ENCODE measurements at places on chromosomes 3 and 15. TPM values are rescaled to one million over a fixed set of nuclear protein-coding genes. Genes with fewer than 3 reads are reported as not detected.

The CHRNA7 gene
- total RNA-seq: 4.8 TPM

DNA sequence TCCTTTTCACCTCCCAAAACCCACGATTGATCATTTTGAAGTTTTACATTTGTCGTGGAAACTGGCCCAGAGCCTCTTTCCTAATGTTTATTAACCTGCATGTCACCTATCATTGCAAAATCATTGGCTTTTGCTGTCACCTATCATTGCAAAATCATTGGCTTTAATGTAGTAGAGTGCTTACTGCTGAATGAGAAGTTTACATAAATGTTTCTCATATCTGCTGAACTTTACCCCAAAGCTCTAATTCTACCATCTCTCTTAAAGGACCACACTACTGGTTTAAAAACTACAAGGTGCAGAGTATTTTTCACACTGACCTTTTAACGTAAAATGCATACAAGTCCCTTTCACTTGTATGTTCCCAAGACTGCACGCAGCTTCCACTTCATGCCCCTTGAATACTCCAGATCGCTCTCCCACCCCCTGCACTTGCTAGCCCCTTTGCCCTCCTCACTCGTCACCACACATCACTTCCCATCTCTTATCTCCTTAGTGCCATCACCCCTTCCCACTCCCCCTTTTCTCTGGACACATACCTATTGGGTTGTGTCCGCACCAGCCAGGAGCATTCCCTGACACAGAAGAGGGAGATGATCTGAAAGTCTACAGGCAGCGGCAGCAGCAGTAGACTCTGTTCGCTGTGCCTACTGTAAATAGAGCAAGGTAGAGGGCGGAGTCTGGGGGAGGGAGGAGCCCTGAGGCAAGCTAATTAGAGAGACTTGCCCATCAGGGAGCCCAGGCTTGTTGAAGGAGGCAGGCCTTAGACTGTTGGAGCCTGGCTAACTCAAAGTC is 30.2 kb upstream of the ATOSA start:
- peak; percentile 75 for DNase-seq

DNA sequence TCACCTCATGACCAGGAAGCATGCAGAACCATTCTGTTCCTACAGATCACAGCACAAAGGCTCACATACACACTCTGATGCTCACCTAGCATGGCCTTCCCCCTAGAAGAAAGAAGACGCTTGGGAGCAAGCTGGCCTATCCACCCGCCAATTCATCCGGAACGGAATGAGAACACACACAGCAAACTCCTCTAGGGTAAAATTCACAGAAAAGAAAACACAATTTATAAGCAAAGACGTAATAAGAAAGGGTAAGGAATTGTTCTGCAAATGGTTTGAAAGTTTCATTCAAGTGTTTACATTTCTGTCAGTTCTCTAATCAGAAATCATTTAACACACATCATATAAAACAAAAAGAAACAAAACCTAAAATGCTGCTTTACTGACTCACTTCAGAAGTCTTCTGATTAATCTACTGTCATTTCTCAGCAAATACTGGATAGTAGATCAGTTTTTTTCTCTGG is 218.1 kb downstream of the OSBPL10 start:
- DNase-seq: no peak

- DNase-seq: no peak
Observed at GRCh38 chr3:136882571-136882970, 20.6 kb downstream of the NCK1 start.

GRCh38 chr3:77146004-77146403 is 106.1 kb downstream of the ROBO2 start:
- DNase-seq: no peak

The MYL3 gene
- 5.9 TPM for total RNA-seq

The RPUSD2 gene
- total RNA-seq: 5.8 TPM

The CYP1A2 gene
- total RNA-seq: not detected

DNA sequence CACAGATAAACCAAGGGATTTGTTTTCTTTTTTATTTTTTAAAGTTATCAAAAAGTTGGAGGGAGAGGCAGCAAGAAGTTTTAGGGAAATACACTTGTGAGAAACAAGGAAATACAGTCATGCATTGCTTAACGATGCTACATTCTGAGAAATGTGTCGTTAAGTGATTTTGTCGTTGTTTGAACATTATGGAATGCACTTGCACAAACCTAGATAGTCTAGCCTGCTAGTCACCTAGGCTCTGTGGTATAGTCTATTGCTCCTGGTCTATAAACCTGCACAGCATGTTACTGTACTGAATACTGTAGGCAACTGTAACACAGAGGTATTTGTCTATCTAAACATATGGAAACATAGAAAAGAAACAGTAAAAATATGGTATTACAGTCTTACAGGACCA is 2.0 kb upstream of the NFKBIZ start:
- DNase-seq: no peak

DNA sequence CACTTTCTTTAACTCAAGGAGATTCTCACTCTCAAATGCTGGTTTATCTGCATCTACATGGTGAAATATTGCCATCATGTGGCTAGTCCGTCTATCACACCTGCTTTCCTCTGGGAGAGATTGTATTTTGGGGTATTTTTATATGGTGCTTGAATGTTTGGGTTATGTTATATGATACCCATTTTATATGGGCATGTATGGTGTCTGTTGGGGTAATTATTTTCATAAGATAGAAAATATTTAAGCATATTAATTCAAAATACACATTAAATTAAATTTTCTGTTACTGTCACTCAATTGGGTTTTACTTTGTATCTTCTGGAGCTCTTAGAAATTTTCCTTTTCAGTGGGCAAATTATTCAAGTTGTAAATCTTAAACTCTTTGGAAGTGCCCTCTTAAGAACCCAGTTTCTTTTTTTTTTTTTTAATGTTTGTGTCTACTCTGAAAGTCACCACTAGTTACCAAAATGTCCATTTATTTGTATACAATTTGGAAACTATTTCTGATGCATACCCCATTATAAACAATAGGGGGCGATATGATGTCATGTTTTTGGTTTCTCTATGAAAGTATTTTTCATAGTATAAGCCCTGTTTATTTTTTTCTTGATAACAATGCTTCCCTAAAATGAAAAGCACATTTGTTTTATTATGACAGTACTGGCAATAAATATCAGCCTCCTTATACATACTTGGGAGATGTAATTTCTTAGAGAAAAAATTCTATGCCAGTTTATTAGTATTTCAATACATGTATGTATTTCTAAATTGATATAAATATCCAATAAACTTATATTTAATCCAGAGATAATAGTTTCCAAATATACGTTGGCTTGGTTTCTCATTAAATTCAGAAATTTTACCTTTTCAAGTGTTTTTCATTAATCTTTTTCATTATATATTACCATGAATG is 36.1 kb upstream of the PLSCR5 start:
- DNase-seq: no peak

GRCh38 chr15:51024735-51025453 is 69.8 kb downstream of the TNFAIP8L3 start:
- no peak for DNase-seq

DNA sequence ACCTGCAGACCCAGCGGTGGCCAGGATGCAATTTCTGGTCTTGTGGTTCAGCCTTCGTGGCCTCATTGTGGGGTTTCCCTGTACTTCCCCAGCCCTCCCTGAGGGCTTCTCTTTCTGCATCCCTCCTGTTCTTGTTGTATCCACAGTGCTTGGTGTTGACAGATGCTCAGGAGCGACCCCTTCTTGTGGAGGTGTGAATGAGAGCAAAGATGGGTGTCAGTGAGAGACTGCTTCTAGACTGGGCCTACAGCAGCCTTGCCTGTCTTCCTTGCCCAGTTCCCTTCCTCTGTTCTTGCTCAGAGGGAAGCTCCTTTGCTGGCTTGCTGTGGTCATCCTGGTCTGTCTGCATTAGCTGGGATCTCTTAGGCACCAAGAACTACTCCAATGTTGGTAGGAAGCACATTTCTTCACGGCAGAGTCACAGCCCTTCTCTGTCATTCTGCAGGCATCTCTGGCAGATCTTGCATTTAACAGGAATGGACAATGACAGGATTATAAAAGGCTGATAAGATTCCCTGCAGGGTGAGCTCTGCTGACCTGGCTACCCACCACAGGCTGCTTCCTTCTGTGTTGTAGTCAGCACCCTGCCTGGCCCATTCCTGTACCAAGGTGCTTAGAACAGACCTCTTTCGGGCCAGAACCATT is 317.8 kb upstream of the C2CD4B start:
- no peak for DNase-seq

DNA sequence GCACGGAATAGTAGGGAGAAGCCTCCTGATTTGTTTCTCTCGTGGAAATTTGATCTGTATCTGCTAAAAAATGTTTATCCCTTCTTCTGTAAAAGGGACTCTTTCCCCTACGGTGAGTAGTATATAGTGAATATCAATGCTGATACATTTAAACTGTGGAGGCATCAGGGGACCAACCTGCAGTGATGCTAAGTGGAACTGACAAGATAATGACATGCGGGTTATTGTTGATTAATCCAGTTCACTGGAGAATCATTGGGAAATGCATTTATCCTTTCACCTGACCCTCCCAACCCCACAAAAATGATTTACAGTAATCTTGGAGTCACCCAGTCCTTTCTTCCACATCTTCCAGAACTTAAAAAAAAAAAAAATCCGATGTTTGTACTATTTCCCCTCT is 264.8 kb downstream of the PTPRG start:
- DNase-seq: no peak

DNA sequence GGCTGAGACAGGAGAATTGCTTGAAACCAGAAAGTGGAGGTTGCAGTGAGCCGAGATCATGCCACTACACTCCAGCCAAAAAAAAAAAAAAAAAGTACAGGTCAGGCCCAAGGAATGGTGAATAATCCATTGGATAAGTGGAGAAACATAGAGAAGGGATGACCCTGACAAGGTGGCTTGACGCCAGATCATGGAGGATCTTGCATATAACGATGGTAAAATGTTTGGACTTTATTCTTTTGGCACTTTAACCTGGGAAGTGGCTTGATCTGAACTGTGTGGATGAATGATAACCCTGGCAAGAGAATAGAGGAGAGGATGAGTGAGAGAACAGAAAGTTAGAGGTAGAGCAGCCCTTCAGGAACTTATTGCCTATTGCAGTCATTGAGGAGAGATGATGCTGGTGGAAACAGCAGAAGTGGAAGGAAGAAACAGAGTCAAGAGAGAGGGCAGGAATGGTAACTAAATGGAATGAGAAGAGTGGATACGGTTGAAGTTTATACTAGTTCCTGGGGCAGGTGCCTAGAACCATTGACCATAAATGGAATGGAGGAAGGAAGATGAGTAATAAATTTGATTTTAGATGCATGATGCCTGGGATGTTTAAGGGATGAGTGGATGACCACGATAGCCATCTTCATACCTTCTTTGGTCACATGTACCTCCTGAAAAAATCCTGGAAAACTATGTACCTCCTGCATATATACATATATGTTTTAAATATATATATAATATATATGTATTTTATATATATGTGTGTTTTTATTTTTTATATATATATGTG is 57.8 kb downstream of the BLM start:
- no peak for DNase-seq

DNA sequence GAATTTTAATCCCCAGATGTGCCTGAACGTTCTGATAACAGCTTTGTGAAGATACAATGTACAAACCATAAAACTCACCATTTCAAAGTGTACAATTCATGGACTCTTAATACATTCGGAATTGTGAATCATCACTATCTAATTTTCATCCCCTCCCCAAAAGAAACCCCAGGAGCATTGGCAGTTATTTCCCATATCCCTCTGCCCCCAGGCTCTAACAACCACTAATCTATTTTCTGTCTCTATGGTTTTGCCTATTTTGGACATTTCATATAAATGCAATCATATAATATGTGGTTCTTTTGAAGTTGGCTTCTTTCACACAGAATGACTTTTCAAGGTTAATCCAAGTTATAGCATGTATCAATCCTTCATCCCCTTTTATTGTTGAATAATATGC is 25.3 kb downstream of the PRICKLE2 start:
- DNase-seq: no peak

DNA sequence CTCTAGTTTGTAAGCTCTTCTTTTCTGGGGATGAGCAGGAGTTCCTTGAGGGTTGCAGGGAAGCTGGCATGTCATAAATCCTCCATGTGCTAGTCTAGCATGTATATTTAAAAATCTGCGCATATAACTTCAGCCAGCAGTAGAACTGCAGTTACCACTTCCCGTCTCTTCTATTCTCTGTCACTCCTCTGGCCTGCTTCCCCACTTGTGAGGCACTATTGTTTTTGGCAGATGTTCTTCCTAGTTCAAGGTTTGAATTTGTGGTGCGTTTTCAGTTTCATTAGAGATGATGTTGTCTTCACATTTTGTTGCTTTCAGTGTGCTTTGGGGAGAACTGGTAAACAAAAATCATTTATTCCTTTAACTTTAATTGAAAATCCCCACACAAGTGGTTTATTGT is 169.1 kb upstream of the ZPLD1 start:
- no peak for DNase-seq

The SSUH2 gene
- total RNA-seq: 0.15 TPM

The C3orf20 gene
- 0.15 TPM for total RNA-seq

DNA sequence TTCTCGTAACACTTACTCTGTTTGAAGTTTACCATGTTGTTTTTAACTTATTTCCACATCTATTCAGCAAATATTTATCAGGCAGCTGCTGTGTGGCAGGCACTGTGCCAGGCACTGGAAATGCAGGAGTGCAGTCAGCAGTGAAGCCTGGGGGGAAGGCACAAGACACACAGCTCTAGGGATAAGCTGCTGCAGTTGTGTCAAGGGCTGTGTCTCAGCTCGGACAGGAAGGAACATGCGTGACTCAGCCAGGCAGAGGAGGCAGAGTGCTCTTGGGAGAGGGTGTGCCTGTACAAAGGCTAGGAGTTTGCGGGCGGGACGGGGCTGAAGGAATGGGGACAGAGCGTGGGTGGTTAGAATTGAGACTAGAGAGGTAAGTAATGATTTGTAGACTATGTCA is 24.7 kb downstream of the LYSMD4 start:
- peak; percentile 61 for DNase-seq

GRCh38 chr3:157566596-157566995 is 63.4 kb upstream of the VEPH1 start:
- DNase-seq: no peak

- DNase-seq: no peak
Observed at GRCh38 chr3:89261673-89262072, 154.3 kb downstream of the EPHA3 start.

The CYP8B1 gene
- not detected for total RNA-seq

- DNase-seq: no peak
Observed at GRCh38 chr15:30926161-30926560, 22.4 kb downstream of the FAN1 start.
